Non-pigmented ciliary epithelial cell (primary cell): ENCODE measurements at places on chromosomes 2 and 18.

GRCh38 chr2:74441690-74442482, at the start of gene RTKN:
TSS of gene RTKN (minus strand) at chr2:74441937. CDS start at chr2:74441816, 121 bp downstream.
- no peak for DNase-seq

DNA sequence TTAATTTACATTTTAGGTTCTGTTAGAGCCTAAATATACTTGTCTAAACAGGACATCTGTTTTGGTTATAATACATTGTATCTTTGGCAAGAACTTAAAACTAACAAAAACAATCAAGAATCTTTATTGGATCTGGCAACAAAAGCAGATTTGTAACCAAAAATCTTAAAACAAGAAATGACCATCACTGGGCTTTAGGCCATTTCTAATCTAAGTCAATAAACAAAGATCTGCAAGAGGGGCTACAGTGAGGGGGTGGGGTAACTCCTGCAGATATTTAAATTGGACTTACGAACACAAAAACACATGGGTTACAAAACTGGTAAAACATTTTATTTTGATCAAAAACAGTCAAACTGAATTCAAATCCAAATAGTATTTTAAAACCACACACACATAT, 77.3 kb downstream of the SRBD1 start:
- no peak for DNase-seq

GRCh38 chr2:195768431-195768830, 111.4 kb downstream of the SLC39A10 start:
- no peak for DNase-seq

GRCh38 chr2:130727286-130727924, 1.5 kb upstream of the GPR148 start:
- peak; percentile 17 for DNase-seq

DNA sequence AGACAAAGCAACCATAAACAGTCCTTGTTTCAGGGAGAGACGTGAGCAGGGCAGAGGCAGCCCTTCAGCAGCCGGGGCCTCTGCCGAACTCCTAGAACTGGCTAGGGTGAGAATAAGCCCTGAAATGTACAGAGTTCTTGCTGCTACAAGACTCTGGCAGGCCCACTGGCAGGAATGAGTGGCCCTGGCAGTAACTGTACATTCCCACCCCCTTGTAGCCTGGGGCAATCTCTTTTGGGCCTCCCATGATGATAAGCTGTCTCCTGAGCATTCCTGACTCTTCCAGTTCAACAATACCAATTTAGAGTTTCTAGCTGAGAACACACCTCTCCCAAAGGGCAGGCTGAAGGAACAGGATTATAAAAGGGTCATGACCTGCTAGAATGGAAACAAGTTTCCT, 54.3 kb downstream of the HAUS1 start:
- no peak for DNase-seq

DNA sequence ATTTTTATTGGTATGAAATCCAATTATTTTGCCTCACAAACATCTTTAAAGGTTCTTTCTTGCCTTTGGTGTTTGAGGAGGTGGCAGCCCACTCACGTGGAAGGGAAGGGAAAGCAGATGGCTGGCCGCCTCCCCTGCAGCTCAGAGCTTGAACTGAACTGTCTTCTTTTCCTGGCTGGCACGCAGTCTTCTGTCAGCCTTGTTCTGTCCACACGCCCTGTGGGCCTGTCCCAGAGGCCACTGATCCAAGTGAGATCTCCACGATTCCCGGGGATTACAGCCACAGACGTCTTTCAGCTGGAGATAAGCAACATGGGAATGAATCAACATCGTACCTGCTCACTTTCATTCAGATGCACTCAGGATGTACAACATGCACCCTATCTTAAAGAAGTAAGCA, 73.3 kb downstream of the TMEM18 start:
- DNase-seq: no peak

DNA sequence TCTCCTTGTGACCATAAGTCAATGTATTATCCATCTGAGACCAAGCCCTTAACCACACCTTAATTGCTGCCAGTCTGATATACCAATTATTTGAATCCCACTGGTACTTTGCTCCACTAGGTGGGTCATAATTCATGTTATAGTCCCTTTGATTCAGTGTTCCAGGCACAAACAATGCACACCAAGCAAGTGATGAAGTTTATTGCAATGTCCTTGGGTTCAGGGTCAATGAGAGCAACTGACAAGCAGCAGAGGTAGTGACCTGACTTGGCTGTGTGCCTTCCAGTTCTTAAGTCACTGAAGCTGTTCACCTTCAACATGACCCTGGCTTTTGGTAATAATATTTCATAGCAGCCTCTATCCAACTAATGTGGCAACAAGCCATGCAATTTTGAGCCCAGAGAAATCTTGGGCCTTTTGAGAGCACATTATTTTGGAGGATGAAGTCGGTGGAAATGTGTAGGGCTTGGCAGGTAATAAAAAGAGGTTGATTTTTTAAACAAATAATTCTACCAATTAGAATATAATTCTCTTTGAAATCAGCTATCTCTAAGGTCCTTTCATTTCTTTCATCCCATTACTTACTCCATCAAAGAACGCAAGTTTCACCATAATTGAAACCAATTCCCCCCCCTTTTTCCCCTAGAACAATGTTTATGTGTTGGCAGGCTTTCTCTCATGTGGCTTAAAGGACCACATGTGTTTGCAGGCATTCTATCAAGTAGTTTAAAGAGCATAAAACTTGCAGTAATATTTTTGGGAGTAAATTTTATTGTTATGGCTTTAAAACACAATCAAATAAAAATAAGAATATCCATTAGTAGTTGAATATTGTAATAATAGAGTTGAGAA, 3.1 kb upstream of the CPO start:
- no peak for DNase-seq

DNA sequence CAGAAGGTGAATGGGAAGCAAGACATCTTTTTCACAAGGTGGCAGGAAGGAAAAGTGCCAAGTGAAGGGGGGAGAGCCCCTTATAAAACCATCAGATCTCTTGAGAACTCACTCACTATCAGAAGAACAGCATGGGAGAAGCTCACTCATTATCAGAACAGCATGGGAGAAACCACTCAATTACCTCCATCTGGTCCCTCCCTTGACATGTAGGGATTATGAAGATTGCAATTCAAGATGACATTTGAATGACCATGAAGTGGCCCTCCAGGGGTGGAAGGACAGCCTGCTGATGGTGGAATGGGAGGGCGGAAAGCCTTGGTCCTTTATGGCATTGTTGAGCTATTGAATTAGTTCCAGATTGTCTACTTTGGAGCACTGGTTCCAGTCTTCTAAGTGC, 413.0 kb upstream of the MEX3C start:
- DNase-seq: no peak

- no peak for DNase-seq
Observed at GRCh38 chr2:2704428-2705090, 373.5 kb upstream of the MYT1L start.

GRCh38 chr2:1750933-1751766, 6.8 kb upstream of the PXDN start:
- DNase-seq: no peak

DNA sequence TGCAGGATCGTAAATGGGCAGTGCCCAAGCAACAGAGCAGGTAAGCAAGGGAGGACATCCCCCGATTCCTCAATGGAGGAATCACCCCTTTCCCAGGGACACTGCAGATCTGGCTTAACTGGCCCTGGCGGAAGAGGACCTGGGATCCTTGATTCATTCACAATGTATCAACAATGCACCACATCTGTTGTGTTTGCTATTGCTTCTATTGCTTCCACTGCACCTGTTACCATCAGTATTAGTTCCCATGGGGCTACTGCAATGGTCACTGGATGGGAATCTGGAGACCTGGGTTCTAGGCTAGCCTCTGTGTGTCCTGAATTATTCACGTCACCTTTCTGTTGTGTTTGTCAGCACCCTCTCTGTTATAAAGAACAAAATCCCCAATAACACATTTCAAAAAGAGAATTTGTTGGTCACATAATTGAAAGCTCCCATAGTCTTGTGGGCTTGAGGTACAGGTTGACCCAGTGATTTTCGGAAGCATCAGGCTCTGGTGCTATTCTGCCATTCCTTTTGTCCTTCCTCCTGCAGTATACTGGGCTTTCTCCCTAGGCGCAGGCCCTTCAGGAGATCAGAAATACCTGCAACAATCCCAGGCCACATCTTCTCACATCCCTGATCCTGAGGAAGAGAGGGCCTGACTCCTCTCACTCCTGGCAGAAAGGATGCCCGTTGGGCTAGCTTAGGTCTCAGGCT, 193.5 kb upstream of the GLI2 start:
- DNase-seq: no peak
